ENCODE measurements at places on chromosomes 2 and 18.
A peak's percentile ranks its signal among the peaks of the same experiment; 100 is the strongest.

DNA sequence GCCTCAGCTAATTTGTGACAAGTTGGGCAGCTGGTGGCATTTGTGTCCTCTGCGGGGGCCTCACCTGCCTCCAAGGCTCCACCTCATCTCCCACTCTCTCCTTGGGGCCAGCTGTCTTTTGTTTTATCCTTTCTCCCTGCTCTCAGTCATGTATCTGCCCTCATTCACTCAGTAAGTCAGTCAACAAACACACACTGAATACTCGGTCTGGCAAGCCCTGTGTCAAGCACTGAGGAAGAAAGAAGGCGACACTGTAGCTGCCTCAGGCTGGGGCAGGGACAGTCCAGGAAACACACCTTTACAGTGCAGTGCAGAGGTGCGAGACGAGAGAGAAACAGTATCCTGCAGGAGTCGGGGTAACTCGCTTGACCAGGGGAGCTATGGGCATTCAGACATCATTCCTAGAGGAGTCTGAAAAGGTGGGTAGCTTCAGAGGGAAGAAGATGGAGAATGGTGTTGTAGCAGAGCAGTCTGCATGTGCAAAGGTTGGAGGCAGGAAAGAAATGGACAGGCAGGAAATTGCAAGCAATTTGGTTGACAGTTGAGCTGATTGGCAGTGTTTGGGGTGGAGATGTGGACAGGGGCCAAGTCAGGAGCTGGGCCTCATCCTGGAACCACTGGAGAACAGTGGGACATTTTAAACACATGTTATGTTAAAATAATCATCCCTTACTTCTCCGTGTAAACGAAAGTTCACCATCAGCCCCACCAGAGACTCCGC is 34.9 kb downstream of the SCTR start:
- DNase-seq, result no peak

- DNase-seq, result no peak
Observed at GRCh38 chr2:215707608-215708007, 271.7 kb upstream of the FN1 start.

DNA sequence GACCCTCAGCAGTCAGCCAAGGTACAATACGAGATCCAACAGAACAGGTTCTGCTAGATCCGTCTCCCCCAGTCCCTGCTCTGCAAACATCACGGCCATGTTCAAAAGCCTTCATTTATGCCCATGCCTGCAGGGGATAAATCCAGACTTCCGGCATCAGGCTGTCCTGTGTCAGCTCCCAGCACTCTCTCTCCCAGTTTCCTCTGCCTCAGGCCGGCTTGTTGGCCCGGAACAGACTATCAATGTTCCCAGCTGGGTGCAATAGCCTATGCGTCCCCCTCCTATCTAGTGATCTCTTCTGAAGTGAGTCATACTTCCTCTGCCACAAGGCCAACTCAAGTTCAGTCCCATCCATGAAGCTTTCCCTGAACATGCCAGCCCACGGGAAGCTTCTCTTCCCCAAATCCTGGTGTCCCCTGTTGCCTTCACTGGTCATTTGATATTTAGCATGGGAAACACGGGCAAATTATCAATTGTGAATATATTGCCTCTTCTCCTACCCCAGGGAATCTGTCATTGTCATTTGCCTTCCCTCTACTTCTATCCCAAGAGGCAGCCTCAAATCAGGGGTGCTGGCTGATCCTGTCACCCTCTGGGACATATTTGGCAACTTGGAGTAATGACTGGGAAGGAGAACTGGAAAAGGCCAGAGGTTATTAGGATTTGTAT is 51.1 kb downstream of the CAPN13 start:
- DNase-seq, result peak; percentile 4

DNA sequence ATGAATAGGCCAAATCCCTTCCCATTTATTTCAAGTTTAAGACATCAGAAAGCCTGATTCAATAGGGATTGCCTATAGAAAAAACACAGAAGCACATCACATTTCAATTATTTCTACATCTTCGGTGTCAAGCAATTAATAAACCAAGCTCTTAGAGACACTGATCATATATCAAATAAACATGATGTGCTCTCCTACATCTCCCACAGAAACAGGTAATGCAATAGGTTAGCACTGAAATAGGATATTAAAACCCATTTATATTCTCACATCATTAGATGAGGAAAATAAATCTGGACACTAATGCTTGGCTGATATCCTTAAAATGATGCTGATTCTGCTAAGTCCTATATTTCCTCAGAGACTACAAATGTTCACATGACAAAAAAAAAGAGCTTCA is 364.7 kb downstream of the MBD2 start:
- DNase-seq, result no peak

GRCh38 chr2:133605766-133606137 is 37.5 kb upstream of the NCKAP5 start:
- no peak for DNase-seq

- no peak for DNase-seq
Observed at GRCh38 chr2:11303290-11304013, 41.0 kb downstream of the ROCK2 start.

GRCh38 chr2:19360966-19361321 is 2.5 kb upstream of the OSR1 start:
- no peak for DNase-seq

GRCh38 chr18:55821219-55821618 is 233.2 kb upstream of the TCF4 start:
- no peak for DNase-seq

GRCh38 chr2:148926981-148927401 is 52.0 kb downstream of the KIF5C start:
- peak; percentile 55 for DNase-seq

- no peak for DNase-seq
Observed at GRCh38 chr18:48084858-48085257, 154.4 kb upstream of the SMAD2 start.

DNA sequence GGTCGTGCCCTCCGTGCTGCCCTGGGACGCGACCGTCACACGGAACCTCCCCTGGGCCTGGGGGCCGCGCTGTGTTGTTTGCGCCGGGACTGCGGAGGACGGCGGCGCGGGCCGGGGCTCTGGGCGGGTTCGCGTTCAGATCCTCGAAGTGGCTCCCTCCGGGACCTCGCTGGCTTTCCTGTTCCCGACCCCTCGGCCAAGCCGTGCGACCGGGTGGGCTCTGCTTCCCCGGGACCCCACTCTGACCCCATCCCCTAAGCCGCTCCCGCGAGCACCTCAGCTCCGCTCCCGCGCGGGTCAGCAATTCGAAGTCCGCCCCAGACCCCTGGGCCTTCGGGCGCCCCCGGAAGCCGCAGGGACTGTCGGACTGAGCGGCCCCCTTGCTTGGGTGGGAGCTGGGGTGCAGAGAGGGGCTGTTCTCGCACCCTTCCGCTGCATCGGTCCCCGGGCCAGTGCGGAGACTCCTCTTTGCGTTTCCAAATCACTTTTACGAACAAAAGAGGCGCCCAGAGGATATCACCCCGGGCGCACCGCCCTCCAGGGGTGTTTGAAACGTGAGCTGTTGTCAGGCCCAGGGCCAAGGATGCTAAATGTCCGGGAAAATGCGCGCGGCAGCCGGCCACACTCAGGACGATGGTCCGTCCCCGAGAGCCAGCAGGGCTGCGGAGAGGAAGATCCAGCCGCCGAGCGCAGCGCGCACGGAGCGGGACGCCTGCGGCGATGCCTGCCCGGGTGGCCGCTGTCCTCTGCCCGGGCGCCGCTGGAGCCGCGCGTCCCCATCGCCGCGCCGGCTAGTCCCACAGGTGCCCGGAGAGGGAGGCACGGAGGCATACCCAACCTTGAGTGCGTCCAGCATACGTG is 73.5 kb downstream of the ZCCHC2 start:
- no peak for DNase-seq

GRCh38 chr2:237474442-237474911 is 12.6 kb upstream of the MLPH start:
- no peak for DNase-seq

DNA sequence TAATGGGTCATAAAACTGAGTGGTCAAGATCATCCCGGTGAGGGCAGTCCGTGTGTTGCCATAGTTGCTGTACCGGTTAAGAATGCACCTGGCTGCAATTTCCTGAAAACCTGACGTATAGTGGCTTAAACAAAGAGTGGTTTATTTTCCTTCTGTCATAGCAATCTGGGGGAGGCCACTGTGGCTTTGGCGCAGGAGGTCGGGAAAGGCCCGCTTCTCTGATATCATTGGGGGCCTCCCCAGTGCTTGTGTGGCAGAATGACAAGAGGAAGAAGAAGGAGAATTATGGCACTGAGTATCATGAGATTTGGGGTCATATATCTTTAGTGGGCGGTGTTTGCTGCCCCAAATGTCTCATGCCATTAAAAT is 4.4 kb downstream of the C2orf92 start:
- DNase-seq, result no peak

DNA sequence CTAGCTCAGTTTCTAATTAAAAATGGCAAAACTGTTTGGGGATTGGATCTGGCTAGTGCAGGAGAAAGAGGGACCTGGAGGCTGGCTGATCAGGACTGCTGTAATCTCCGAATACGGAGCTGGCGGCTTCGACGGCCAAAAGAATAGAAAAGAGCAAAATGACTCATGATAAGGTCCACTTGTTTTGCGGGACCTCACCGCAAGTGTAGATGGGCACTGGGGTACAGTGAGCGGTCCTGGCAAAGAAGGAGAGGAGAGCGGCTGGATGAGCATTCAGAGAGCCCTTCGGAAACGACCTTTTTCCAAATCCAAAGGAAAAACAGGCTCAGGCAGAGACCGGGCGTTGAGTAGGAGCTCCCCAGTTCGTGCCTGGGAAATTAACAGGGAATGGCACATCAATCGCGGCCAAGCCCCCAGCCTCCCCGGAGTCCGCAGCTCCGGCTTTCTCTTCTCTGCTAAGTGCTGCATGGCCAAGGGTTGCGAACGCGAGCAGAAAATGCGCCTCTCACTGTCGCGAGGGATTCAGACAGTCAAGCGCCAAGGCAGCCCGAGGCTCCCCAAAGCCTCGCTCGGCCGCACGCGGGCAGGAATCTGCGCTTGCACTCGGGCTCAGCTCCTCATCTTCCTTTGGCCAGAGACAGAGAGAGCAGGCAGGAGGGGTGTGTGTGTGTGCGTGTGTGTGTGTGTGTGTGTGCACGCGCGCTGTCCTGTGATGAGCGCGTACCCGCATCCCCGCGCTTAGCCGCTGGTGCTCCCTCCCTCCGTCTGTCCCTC is 1.8 kb downstream of the DCC start:
- no peak for DNase-seq

GRCh38 chr2:57720728-57721627 is 325.6 kb upstream of the VRK2 start:
- peak; percentile 82 for DNase-seq

- peak; percentile 67 for DNase-seq
Observed at GRCh38 chr2:42493468-42494354, at the start of gene KCNG3. Gene KCNG3 (minus strand): TSS chr2:42493982. CDS start chr2:42493501, 481 bp downstream.

DNA sequence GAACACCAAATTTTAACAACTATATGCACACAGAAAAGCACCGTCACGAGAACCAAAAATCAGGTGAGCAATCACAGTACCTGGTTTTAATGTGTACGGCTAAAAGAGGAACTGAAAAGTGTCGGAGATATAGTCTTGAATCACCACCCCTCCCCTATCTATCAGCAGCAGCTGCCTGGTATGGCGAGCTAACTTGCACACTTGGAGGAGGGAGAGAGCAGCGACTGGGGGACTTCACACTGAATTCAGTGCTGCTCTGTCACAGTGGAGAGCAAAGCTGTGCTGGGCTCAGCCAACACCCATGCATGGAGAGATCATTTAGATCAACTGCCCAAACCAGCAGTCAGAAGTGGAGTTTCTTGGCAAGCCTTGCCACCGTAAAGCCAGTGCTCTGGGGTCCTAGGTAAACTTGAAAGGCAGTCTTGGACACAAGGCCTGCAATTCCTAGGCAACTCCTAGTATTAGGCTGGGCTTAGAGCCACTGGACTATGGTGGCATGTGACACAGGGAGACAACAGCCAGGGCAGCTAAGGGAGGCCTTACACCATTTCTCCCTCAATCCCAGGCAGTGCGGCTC is 89.2 kb upstream of the CD226 start:
- DNase-seq, result peak; percentile 81

DNA sequence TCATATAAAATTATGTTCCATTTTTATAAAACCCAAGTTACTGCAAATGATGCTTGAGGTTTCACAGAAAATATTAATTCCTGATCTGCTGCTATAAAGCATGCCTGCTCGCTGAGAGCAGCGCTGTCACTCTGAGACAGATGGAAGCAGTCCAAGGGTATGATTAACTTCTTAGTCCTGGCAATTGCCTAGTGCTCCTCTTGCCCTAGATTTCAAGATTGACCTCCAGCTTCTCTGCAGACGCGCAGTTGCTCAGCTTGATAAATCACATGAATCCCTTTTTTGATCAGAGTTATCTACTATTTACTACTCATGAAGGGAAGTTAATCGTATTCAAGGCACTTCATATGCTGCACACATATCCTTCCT is 154.6 kb upstream of the REV1 start:
- no peak for DNase-seq

- peak; percentile 89 for DNase-seq
Observed at GRCh38 chr2:164737612-164738081, 104.0 kb downstream of the COBLL1 start.

DNA sequence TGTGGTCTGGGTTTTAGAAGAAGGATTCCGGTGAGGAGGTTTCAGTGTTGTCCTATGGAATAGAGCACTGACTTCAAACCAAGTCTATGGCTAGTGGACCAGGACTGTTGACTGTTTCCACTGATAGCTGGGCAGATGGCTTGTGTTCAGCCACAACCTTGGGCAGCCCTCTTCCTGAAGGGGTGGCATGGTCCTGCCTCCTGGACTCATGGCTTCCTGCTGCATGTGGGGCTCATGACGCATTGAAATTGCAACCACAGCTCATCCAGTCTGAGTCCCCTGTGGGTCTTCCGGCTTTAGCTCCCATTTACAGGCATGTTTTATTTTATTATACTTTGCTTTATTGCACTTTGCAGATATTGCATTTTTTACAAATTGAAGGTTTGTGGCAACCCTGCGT is 105.0 kb downstream of the B3GNT2 start:
- peak; percentile 79 for DNase-seq

DNA sequence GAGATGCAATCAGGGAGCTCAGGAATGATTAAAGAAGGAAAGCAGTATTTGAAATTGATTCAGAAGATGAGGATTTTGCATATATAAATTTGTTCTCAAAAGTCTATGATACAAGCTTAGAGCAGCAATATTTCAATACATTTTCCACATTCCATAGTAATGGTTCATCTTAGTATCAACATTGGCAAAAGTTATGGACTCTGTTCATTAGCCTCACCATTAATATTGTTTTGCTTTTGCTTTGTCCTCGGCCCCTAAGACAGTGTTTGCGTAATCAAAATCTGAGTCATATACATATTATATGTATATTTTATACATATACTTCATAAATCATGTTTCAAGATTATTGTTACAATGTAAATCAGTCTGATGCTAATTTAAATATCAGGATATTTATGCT is 176.6 kb downstream of the CNTNAP5 start:
- no peak for DNase-seq

GRCh38 chr2:51620796-51621195 is 588.9 kb upstream of the NRXN1 start:
- DNase-seq, result no peak

DNA sequence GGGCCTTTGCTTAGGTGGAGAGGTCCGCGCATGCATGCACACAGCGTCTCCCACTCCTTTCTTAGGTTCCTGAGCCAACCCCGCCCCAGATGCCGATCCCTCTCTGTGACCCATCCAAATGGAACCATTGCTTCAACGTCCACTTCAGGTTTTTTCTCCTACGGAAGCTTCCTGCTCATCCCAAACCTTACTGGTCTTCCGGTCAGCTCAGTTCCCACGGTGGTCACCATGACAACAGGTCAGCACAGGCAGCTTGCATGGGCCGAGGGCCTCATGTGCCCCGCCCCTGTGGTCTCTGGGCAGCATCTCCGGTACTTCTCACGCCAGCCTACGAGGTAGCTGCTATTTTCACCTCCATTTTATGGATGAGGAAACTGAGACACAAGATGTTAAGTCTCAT is 163.7 kb downstream of the SOCS6 start:
- DNase-seq, result no peak

GRCh38 chr2:45207101-45207500 is 197.8 kb upstream of the SIX2 start:
- peak; percentile 65 for DNase-seq

All from hematopoietic multipotent progenitor cell treated with erythropoietin and hydrocortisone succinate and interleukin-3 and kit ligand, for 6 days (in vitro differentiated cells).